ENCODE measurements at places on chromosomes 6 and 20.

DNA sequence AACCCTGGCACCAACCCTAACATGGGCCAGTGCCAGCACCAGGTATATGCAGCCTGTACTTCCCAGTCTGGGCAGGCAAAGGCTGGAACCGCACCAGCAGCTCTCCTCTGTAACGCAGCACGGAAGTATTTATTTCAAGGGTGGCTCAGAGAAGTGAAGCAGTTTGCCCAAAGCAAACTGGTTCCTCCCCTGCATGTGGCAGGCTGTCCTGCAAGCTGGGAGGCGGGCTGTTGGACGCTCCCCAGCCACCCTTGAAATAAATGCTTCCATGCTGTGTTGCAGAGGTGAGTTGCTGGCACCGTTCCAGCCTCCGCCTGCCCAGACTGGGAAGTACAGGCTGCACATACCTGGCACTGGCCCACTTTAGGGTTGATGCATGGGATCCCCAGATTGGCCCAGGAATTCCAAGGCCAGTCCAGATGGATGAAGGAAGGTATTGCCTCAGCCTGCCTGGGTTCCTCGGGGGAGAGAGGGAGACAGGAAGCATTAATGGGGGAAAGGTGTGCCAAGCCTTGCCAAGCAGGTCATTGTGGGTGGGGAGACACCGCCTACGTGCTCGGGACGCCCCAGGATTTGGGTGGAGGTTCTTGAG, 49.8 kb downstream of the PPARD start:
- no peak for DNase-seq

GRCh38 chr6:158907931-158908330, 88.8 kb upstream of the EZR start:
- no peak for DNase-seq

GRCh38 chr20:37972256-37973058, 60.8 kb downstream of the TTI1 start:
- no peak for DNase-seq

DNA sequence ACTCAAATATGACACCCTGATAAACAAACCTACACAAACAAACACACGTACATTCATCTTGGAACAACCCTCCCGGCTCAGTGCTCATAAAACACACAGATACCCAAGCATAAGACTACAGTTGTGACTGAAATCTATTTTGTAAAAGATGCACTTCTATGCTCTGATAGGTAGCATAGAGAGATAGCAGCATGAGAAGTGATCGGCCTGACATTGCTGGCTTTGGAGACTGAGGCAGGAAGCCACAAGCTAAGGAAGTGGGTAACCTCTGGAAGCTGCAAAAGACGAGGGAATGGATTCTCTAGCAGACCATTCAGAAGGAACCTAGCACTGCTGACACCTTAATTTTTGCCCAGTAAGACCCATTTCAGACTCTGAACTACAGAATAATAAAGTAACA, 1.6 kb upstream of the RNF39 start:
- DNase-seq, result no peak

- no peak for DNase-seq
Observed at GRCh38 chr6:9192405-9192909, 757.1 kb upstream of the SLC35B3 start.

GRCh38 chr6:168190646-168191443, 111.8 kb upstream of the FRMD1 start:
- DNase-seq, result no peak

DNA sequence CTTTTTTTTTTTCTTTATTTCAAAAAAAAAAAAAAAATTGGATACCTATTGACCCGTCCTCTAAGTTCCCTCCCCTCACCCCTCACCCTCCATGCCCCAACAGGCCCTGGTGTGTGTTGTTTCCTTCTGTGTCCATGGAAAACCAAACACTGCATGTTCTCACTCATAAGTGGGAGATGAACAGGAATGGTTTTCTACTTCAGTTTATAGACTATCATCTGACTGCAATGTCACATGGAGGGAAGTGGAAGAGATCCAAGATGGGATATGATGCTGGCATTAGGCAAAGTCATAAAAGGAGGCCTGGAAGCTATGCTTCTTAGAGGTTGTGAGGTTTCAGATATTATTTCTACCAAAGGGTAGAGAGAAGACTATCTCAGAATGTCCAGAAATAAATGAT, 237.5 kb downstream of the MAFB start:
- no peak for DNase-seq

DNA sequence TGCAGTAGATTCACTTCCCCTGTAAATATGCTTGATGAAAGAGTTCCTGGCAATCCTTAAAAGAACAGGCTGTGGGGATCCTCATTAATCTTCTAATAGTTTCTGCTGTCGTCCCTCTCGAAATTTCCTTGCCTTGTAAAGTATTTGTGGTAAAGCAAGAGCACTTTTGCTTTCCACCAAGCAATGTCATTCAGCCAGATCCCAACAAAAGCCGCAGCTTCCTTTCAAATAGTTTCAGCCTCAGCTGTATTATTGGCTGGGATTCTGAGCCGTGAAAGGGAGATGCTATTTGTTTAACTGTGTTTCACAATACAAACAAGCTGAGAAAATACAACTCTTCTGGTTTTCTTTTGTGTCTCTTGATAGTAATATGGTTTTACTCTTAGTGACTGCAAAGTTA, 48.9 kb upstream of the EPHA7 start:
- DNase-seq, result no peak

GRCh38 chr20:56352345-56353055, 6.3 kb upstream of the FAM210B start:
- peak; percentile 60 for DNase-seq

DNA sequence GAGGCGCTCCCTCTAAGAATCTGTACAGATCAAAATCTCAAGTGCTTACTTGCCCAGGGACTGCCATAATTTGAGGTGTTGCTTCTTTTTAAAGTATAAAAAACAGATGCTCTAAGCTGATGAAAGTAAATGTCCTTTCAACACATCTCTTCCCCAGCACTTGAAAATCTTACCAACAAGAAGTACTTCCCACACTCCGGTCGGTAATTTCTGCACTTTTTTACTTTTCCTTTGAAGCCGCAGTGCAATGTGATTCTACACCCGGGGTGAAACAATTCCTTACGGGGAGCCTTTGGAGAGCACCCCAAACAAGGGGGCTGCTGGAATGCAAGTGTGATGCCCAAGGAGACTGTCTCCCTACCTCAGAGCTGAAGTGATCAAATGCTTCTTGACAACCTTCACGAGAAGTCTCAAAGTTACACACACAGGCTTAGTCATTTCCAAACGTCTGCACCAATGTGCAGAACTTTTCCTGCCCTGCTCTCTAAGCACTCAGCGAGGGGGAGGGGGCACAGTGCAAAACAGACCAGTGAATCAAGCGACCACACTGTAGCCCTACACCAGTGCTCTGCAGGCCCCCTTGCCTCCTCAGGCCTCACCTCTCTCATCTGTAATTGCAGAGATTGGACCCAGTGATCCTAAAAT, 56.7 kb downstream of the ATXN1 start:
- DNase-seq, result no peak

- no peak for DNase-seq
Observed at GRCh38 chr20:59135093-59135492, 28.5 kb upstream of the ZNF831 start.

DNA sequence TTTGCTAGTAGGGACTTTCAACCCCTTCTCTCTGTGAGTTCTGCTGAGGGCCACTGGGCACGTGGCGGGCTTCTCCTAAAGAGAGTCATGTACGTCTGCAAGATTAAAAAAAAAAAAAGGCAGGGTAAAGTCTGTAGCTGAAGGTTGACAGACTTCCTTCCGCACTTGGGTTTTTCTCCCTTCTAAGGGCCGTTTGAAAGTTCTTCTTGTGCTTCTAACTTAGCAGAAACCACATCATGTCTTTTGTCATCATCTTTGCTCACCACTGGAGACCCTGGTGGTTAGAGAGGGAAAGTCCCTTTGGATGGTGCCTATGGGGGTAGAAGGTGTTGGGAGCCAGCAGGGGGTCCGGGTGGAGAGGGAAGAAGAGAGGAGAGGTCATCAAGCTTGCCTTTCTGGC, 31.4 kb downstream of the PRDM1 start:
- no peak for DNase-seq

GRCh38 chr20:5261763-5262162, 55.0 kb downstream of the PROKR2 start:
- DNase-seq, result no peak

GRCh38 chr20:11957911-11958310, 40.2 kb downstream of the BTBD3 start:
- no peak for DNase-seq

GRCh38 chr6:154611241-154611640, 100.8 kb upstream of the CNKSR3 start:
- DNase-seq, result no peak

GRCh38 chr6:88165844-88166492, at the start of gene CNR1:
Gene CNR1, minus strand, starts transcription at chr6:88166347. Its CDS starts 21,073 bp downstream, at chr6:88145274.
- DNase-seq, result peak; percentile 11

GRCh38 chr6:18047406-18047805, 60.0 kb upstream of the KIF13A start:
- DNase-seq, result peak; percentile 34

GRCh38 chr6:37943436-37944058, 124.0 kb downstream of the ZFAND3 start:
- DNase-seq, result no peak

GRCh38 chr20:36936341-36936740, 15.2 kb downstream of the SAMHD1 start:
- no peak for DNase-seq

- no peak for DNase-seq
Observed at GRCh38 chr20:10061641-10062040, 26.9 kb downstream of the ANKEF1 start.

DNA sequence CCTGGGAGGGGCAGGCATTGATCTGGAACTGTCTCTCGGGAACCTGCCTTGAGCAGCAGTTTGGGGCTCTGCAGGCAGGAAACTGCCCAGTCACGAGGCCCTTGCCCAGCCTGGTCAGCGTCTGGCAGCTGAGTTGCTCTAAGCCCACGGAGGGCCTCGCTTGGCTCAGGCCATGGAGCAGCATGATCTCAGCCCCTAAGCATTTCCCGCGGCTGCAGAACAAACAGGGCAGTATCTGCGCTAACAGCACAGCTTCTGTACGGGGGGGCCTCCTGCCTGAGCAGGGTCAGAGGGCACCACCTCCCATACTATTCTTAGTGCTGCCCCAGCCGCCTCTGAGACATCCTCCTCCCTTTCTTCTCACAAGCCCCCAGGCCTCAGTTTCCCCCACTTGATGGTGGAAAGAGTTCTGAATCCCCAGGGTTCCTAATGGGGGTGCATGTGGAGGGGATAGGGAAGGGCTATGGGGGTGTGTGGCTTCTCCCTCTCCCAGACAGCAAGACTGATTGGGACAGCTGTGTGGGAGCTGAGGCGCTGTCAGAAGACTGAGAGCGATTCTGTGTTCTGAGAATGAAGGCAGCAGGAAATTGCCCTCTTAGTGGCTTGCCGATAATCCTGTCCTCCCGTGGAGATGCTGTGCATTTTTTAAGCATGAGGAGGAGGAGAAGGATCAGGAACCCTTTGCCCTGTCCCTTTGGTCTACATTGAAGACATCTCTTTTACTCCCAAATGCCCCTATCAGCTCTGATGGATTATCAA, 46.4 kb downstream of the MOCS1 start:
- DNase-seq, result peak; percentile 94

- no peak for DNase-seq
Observed at GRCh38 chr6:6678811-6679210, 90.3 kb downstream of the LY86 start.

DNA sequence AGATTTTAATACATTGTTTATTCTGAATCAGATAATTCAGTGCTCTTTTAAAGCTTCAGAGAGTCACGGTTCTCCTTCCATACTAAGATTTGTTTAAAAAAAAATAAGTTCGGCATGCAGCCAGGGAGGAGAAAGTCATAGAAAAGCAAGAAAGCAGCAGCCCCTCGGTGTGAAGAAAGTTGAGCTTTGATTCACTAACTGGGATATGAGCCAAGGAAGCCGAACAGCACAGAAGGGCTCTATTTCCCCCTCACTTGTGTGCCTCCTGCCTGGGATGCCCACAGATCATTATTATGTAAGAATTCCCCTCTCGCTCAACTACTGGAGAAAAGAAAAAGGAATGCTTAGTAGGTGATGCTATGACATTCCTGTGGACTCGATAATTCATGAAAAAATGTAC, 69.3 kb upstream of the SYNJ2 start:
- peak; percentile 92 for DNase-seq

DNA sequence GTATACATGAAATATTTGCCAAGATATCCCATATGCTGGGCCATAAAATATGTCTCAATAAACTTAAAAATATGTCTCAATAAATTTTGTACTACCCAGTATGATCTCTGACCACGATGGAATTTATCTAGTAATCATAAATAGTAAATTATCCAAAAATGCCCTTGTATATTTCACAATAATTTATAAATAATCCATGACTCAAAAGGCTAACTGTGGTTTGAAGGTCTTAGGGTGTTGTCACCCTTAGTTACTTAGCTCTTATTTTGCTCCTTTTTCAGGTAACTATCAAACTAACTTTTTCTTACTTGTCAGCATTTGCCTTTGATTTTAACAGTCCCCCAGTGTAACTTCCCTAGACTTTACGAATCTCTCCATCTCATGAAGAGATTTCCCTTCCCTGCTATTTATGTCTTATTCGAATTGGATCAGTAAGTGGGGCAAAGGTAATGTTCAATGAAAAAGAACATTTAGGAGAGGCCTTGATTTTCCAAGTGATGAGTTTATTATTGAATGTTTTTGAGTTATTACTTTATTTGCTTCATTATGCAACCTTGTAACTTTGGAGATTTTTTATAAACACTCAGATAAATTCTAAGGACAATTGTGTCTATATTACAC, 109.0 kb upstream of the THBS2 start:
- peak; percentile 61 for DNase-seq

DNA sequence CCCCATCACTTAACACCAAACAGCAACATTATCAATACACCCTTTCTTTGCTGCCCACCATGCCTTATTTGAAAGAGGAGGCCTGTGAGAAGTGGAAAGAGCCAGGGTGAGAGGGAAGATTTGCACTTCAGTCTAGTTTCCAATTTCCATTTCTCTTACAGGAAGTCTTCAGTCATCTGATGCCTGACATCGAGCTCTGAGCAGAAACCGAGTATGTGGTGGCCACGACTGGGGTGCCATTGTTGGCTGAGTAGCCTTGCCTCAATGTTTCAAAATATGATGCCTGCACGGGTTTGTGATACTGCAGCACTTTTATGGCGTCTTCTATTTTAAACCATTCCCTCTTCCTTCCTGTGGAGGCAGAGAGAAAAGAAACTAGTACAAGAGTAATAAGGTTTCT, 39.8 kb upstream of the SMIM29 start:
- no peak for DNase-seq

GRCh38 chr20:22383156-22383555, 201.2 kb downstream of the FOXA2 start:
- DNase-seq, result peak; percentile 48

GRCh38 chr6:147834084-147834776, 325.7 kb downstream of the SAMD5 start:
- no peak for DNase-seq

- no peak for DNase-seq
Observed at GRCh38 chr6:18515767-18516166, 128.6 kb downstream of the RNF144B start.

GRCh38 chr6:12594530-12594893, 122.1 kb upstream of the PHACTR1 start:
- no peak for DNase-seq

- DNase-seq, result no peak
Observed at GRCh38 chr6:163738725-163739407, 324.3 kb downstream of the QKI start.

GRCh38 chr20:40218971-40219370, 470.1 kb downstream of the MAFB start:
- no peak for DNase-seq

GRCh38 chr20:9359561-9360308, 154.7 kb upstream of the LAMP5 start:
- peak; percentile 88 for DNase-seq

- no peak for DNase-seq
Observed at GRCh38 chr20:57953638-57954037, 243.8 kb upstream of the PMEPA1 start.

Measured in AG10803 (cell line).